ENCODE measurements at places on chromosomes 2 and 18.
A peak's percentile ranks its signal among the peaks of the same experiment; 100 is the strongest.

DNA sequence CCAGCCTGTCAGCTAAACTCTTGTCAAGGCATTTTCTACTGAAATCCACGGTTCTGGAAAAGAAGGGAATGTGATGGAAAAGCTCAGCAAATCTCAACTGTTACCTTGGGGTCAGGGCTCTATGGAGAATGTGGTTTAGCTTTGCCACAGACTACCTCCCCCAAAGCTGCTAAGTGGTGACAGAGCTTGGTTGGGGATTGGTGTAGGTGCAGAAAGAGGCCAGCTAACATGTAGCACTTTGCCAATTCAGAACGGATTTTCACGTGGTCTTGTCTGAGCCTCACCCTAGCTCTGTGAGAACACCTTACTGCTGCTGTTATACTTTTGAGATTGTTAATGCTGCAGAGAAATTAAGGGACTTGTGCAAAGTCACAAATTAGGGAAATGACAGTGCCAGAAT is 331.1 kb downstream of the RND3 start:
- no peak for DNase-seq

GRCh38 chr2:205462681-205463345 is 219.5 kb upstream of the NRP2 start:
- DNase-seq: no peak

DNA sequence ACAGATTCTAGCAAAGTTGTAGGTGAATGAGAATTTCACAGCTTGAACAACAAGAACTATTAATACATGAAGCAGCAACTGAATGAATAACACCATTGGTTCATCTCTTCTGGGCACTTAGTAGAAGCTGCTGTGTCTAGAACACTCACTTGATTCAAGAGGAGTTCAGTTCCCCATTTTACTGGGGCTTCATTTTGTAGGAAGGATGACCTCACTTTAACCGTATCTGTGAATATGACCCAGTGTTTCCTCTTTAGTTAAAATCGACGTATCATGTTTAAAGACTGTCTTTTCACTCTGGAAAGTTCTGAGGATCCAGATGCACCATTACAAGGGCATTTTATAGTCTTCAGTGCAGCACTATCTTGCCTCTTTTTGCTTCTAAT is 47.8 kb downstream of the LRRTM1 start:
- no peak for DNase-seq

DNA sequence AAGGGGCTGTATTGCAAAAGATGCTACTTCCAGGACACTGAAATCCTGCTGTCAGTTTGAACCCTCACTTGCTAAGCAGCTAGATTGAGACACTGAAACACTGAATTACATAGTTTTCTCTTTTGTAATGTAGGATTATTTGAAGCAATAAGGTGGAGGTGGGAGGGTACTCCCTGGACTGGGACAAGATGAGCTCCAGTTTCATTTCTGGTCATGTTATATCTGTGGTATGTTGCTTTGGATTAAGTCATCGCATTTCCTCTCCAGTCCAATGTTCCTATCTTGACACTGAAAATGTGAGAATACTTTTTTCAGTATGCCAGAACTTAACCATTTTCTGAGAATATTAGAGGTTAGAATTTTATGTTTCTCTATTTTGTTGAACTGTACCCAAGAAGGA is 426.2 kb upstream of the MEX3C start:
- no peak for DNase-seq

DNA sequence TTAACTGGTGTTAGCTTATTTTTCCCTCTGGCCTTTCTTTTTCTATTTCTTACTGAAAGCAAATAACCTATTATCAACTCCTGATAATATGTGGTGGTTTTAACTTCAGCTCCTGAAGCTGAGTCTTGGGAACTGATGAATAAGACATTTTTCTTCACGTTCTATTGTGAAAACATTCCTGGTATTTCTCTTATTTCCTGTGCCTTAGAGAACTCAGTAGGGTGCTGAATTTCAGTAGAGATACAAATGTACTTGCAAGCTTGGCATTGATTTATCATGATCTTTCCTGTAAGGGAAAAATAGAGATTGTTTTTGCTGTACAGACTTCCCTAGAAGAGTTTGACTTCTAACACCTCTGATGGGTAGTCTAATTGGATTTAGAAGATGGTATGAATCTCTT is 52.8 kb upstream of the DCC start:
- no peak for DNase-seq

DNA sequence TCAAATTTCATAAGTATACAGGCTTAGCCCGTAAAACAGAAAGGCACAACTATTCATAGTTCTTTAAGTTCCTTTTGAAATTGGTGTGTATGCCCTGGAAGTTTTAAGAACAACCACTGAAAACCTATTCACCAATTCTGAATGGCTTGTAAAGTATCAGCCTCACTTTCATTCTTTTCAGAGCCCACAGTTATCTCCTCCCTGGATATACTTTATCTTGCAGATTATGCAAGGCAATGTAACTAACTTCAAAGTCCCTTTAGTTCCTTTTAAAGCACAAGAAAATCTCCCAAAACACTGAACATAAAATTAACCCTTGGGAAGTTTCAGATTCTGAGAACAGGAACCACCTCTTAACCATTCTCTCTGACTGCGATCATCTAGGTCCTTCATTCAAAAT is 1.1 kb downstream of the STRN start:
- no peak for DNase-seq

DNA sequence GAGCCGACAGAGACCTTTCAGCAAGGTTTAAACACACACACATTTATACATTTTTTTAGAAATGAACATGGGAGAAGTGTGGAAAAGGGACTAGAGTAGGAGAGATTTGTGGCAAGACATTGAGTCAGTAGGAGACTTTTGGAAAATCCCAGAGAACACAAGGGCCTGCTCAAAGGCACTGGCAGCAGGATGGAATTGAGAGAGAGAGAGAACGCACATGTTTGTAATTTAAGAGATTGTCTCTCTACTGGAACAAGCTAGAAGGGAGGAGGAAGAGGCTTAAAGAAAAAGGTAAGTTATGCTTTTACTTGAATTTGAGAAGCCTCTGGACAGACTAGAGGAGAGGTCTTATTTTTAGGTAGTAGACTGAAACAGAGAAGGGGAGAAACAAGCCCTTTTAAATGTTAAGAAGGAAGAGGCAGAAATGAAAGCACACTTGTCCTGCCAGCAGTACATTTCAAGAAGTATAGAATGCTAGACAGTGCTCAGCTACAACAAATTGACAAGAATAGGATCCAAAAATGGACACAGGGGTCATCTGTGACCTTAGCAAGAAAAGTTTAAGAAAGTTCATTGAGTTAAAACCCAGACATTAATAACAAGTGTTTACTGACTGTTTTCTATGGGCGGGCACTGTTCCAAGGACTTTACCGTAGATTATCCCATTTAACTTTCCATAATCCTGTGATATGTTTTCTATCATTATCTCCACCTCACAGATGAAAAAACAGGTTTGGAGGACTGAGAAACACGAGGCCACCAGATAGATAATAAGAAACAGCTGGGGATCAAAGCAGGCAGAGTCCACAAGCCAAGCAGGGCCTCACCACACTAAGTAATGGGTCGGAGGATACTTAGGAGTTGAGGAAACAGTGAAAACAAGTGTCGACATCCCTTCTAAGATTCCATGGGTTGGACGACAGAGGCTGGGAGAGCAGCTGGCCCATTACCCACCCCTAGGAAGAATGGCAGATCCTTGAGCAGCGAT is 306.5 kb upstream of the NRP2 start:
- no peak for DNase-seq

GRCh38 chr2:142585785-142586184 is 291.7 kb upstream of the KYNU start:
- no peak for DNase-seq

DNA sequence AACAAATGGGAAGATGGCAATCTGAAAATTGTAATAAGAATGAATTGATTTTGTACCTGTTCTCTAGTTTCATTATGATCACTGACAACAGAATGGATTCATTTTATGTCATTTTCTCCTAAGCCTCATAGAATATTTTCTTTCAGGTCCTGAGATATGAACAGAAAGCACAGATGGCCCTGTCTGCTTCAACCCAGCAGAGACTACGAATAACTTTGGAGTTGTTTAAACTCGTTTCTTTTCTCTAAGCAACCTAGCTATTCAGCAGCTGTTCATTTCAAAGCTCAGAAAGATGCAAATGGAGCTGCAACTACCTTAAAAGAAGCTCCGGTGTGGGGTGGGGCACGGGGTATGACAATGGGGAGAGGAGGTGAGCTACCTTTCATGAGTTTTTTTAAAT is 124.9 kb downstream of the ALK start:
- DNase-seq: no peak

GRCh38 chr2:239155806-239156480 is 244.9 kb downstream of the HDAC4 start:
- DNase-seq: no peak

GRCh38 chr2:170324640-170325046 is 146.7 kb downstream of the MYO3B start:
- DNase-seq: peak; percentile 39

GRCh38 chr18:58049000-58049688 is 5.1 kb downstream of the NEDD4L start:
- DNase-seq: no peak

DNA sequence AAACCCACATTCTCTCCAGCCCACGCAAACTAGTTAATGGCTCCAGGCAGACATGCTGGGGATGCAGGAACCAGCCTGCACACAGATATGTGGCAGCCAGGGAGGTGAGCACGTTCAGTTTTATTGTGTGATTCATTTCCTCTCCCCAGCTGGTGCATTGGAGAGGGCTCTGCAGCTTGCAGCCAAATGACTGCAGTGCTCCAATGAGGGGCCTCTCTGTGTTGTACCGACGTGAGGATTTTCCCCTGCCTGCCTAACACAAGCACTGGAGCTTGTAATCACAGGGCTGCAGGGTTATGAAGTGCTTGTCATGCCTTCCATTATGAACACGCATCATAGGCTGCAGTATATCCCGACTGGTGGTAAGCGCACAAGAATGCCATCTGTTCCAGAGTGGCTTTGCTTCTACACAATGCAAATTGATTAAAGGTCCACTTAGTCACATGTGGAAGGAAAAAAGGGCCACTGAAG is 92.3 kb upstream of the THUMPD2 start:
- DNase-seq: no peak

DNA sequence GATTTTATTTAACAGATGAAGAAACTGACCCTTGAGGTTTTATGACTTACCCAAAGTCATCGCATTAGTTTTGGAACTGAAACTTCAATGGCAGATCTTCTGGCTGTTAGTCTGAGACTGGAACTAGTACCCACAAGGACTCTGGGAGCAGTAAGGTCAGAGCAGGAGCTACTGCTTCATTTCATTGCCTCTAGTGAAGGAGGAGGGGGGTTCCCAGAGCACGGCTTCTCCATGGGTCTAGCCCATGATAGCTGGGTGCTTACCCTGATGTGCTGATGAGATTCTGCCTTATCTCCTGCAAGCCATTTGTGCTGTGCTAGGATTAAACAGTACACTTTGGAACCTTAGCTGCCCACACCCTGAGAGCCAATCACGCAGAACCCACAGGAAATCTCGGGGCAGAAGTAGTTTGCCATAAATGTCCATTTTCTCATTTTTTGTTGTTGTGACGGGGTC is 5.4 kb upstream of the RNASEH1 start:
- no peak for DNase-seq

DNA sequence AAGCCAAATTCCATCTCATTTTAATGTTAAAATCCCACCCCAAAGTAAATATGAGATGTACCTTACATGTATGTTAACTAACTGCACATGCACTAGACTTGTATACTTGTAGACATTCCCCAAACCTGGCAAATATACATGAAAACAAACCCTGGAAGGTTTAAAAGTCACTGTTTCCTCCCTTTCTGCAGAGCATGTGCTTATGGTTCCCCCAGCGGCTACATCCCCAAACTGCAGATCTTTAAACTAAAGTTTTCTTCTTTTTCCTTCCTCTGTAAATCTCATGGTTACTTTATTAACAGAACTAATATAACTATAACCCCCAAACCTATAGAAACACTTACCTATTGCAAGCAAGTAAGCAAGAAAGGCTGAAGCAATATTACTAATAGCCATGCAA is 731.5 kb downstream of the LRP1B start:
- no peak for DNase-seq

DNA sequence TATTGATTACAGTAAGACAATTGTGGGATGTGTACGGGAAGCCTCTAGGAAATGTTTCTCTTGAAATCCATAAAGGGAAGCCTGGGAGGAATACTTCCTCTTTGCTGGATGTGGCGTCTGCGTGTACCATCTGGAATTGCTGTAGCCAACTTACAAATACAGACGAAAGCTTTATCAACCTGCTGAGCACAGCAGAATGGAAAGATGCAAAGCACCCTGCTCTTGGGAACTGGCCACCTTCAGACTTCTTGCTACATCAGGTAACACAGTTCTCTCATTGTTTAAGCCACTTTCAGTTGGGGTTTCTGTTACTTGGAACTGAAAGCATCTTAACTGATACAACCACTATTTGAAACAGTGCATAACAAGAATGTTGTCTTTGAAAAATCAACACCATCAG is 213.8 kb downstream of the HRH4 start:
- DNase-seq: no peak

GRCh38 chr2:217756375-217757107 is 246.3 kb downstream of the TNS1 start:
- peak; percentile 8 for DNase-seq

DNA sequence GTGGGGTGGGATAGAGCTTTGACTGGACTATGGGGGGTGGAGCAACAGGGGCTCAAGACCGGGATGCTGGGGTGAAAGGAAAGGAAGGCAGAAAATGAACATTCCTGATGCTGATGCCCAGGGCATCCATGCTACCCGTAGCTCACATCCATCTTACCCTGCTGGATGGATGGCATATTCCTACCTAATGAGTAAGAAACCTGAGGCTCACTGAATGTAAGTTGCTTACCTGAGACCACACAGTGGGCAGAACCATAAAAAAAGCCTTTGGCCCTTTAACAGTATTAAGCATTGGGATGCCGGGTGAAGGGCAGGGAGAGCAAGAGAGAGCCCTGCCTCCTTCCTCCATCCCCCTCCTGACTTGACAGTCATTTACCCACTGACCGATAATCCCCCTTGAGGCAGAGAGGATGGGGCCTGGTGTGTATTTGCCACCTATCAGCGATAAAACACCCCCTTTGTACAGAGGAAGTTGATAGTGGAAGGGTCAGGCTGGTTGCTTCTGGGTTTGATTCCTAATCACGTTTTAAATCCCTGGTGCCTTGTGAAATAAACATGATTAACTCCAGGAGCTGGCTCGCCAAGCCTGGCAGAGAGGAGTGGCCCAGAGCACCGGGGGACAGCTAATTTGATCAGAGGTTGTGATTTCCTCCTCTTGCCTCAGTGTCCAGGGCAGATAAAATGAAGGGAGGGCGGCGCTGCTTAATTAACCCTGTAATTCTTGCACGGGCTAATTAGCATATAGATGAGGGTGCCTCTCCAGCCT is 105.9 kb upstream of the HS6ST1 start:
- no peak for DNase-seq

- no peak for DNase-seq
Measured at GRCh38 chr2:17190527-17190926, 327.7 kb downstream of the RAD51AP2 start.

- no peak for DNase-seq
Measured at GRCh38 chr2:156457523-156458517, 21.6 kb downstream of the GPD2 start.

GRCh38 chr2:102253140-102253752 is 58.1 kb upstream of the IL1RL1 start:
- no peak for DNase-seq
